ENCODE measurements at places on chromosomes 11 and 22. TPM values are rescaled to one million over a fixed set of nuclear protein-coding genes. Genes with fewer than 3 reads are reported as not detected.

GRCh38 chr11:72391638-72392423 lies 42.5 kb downstream of the CLPB start:
- no peaks in the 10 kb centered on the region for H3K36me3 ChIP-seq
- H3K27me3 ChIP-seq = no peaks in the 10 kb centered on the region
- DNase-seq = no peak
- H3K4me1 ChIP-seq = no peaks in the 10 kb centered on the region

The FXYD2 gene
- not detected for total RNA-seq

The TRIM21 gene
- 48.0 TPM for total RNA-seq

DNA sequence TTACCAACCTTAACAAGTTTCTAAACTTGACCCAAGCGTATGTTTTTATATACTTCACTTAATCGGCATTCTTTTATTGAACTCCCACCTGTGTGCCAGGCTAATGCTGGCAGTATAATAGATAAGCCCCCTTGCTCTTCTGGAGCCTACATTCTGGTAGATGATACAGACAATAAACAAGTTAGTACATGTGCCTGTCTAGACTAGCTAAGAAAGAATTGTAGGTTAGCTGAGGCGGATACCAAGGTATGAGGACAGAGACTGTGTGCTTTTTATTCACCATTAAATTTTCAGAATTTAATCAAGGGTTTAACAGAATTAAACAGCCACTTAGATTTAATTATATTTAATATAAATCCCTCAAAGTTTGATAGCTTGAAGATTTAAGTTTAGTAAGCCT lies 45.7 kb downstream of the TTC17 start:
- no peak for DNase-seq
- no peaks in the 10 kb centered on the region for H3K27me3 ChIP-seq
- no peak overlapping the region for H3K27ac ChIP-seq
- H3K4me3 ChIP-seq = no peak overlapping the region
- H3K4me1 ChIP-seq = no peaks in the 10 kb centered on the region

Data from astrocyte (in vitro differentiated cells and primary cell).